ENCODE measurements at places on chromosomes 6 and 20.

- no peak for DNase-seq
Observed at GRCh38 chr6:163169521-163169920, 245.0 kb upstream of the QKI start.

DNA sequence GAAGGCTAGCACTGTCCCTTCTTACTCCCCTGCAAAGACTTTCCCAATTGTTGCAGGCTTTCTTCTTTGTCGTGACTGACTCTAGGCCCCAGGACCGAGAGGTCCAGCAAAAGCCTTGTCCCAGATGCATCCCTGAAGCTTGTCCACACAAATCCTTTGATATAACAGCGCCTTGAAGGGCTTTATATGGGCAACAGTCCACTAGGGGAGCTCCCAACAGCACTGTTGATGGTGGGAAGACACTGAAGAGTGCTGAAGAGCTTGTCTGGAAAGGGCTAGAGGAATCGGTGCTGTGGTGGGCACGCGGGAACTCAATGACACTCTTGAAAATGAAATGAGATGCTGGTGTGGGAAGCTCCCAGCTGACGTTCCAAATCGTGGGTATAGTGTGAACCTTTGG is 316.1 kb upstream of the CDH4 start:
- DNase-seq = no peak

GRCh38 chr6:136304410-136304809 is 14.8 kb upstream of the BCLAF1 start:
- DNase-seq = no peak

- no peak for DNase-seq
Observed at GRCh38 chr6:107806691-107807090, 17.4 kb downstream of the SCML4 start.

DNA sequence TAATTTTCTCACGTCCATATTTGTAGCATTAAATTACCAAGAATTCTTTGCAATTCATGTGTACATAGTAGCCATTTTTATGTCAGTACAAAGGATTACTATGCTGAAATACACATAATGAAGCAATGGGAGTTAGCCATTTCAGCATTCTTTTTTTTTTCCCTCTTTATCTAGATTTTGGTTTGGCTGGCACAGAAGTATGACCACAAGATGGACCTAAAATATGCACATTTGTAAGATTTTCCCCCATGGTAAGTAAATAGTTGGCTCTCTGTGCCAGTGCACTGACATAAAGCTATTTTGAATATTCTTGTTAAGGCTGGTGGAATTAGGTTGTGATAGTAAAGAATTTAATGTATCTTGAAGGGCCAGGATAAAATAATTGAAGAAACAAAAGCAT is 486.1 kb upstream of the BTBD3 start:
- DNase-seq = no peak

DNA sequence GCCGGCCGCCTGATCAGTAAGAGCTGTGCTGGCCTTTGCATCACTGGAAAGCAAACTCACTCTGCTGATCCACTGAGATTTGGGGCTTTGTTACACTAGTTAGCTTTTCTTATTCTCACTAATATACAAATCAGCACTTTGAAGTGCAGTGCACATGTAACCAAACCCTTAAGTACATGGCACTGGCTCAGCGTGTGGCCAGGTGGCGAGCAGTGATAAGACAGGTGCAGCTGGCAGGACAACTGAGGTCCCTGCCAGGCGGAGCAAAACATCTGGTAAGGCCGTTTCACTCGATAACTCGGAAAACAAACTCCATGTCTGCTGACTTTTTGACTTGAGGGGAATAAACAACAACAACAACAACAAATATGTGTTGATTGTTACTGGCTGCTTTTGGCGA is 11.0 kb downstream of the GFRA4 start:
- no peak for DNase-seq

DNA sequence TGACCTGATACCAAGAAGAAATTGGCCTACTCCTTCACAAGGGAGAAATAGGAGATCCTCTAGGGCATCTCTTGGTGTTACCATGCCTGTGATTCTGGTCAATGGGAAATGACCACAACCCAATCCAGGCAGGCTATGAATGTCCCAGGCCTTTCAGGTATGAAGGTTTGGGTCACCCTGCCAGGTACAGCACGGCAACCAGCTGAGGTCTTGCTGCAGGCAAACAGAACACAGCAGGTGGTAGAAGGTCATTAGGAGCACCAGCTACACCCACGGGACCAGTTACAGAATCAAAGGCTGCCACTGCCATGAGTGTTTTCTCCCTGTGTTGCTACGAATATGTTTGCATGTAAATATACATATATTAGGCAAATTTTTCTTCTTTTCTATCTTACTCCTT is 202.3 kb downstream of the ERMARD start:
- no peak for DNase-seq

DNA sequence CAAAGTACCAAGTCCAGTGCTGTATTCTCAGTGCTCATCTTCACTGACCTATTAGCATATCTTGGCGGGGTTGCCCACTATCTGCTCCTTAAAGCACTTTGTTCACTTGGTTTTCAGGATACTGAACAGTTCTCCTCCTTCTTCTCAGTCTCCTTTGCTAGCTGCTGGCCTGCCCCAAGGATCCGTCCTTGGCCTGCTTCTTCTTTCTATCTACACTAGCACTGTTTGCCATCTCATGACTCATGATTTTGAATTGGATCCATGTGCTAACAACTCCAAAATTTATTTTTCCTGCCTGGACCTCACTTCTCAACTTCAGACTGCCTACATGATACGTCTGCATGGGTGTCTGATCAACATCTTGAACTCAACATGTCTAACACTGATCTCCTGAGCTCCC is 15.5 kb downstream of the TPD52L1 start:
- no peak for DNase-seq

GRCh38 chr20:56778765-56779195 is 149.7 kb downstream of the TFAP2C start:
- no peak for DNase-seq

DNA sequence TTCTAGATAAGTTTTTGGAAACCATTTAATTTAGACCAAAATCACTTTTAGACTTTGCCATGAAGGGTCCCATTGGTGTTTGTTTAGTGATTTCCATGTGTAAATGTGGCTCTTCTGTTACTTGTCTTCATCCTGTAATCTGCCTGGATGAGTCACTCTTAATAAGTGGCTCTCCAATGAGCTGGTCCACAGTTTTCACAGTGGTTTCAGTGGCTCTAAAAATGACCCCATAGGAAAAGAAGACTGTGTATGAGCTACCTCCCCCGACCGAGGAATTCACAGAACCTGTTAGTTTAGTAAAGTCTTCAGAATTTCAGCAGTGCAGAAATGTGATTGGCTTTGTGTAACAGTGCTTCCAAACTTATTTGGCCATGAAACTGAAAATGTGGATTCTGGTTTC is 492.0 kb upstream of the MARCKS start:
- DNase-seq = no peak

GRCh38 chr20:16360668-16361067 is 212.6 kb downstream of the KIF16B start:
- DNase-seq = no peak

GRCh38 chr20:20436689-20437088 is 68.8 kb downstream of the INSM1 start:
- no peak for DNase-seq

DNA sequence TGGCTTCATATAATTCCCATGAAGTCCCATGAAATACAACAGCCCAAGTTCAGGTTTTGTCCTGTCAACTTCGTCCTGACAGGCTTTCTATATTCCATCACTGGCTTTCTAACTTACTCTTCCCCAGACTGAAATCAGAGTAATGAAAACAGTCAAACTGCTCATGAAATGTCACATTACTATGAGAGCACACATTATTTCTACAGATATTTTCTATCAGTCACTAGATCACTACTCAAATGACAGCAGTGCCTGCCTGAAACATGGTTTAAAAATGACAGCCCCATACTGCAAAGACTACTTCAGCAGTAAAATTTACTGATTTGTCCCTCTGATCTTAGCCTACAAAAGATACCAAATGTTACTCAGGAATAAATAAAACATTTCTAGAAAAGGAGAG is 442.9 kb upstream of the SOX4 start:
- DNase-seq = no peak

DNA sequence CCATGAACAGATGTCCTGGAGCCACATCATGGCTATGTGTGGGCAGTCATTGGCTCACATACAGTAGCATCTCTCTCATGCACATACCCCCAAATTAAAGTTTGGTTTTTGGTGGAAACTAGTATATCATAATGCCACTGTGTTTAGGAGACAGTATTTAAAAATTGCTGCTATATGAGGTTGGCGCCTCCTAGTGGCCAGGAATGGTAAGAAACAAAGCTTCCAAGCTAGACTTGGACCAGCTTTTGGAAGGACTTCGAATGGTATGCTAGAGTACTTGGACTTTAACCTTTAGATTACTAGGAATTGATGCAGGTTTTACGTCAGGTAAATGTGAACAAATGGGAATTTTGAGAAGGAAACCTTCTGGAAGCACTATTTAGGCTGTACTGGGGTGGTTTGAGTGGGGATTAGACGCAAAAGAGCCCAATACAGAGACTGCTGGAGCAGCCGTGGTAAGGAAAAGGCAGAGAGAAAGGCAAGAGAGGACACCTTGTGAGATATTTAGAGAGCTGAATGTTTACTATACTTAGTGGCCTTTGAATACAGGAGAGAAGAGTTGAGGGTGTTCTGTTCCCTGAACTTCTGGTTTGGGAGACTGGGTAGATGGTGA is 23.8 kb downstream of the PRSS35 start:
- peak; percentile 19 for DNase-seq

GRCh38 chr6:159085396-159085895 is 40.7 kb upstream of the TAGAP start:
- DNase-seq = no peak

DNA sequence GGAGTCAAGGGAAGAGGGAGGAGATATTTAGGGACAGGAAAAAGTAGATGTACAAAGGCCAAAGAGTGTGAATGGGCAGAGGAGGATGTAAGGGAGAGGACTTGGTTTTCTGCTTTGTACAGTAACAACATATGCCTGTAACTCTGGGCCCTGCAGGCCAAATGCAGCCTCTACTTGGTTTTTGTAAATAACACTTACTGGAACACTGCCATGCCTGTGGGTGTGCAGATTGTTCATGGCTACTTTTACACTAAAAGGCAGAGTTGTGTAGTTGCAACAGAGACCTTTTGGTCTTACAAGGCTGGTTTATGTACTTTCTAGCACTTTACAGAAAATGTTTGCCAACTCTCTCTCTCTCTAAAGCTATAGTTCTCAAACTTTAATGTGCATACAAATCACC is 157.1 kb downstream of the PHACTR1 start:
- no peak for DNase-seq

- no peak for DNase-seq
Observed at GRCh38 chr20:57250607-57251343, 15.7 kb downstream of the BMP7 start.

DNA sequence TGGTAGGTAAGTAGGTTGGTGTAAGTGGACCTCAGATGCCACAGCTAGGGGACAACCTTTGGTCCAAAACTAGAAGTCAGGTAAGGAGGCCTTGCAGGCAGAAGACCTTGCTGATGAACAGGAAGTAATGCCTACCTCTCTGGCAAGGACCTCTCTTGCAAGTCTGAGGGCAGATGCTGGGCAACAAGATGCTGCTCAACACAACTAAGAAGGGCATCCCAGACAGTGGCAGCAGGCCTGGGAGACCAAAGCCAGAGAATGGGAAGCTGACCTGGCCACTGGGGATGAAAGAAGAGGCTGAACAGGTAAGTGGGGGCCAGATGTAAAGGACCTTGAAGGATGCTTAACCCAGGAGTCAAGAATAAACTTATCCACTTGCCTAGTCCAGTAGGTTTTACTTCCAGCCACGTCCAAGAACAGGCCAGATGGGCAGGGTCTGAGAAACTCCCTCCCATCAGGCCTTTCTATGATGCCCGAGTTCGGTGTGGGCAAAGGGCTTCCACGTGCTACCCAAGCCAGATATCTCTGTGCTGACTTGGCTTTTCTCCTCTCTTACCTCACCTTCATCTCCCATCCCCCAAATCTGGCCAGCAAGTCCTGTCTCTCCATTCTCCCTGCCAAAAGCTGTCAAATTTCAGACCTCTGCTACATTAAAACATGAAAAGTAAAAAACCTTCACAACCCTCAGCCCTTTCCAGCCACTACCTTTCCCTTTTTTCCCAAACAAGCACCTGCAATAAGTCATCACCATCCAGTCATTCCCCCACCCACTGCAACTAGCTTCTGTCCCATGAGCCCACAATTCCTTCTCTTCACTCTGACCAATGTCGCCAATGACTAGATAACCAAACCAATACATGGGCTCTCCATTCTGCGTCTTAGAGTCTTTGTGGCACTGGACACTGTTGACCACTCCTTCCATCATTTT is 11.5 kb upstream of the PLCG1 start:
- no peak for DNase-seq

GRCh38 chr6:111201764-111202163 is 114.5 kb downstream of the SLC16A10 start:
- no peak for DNase-seq

GRCh38 chr6:82216549-82216948 is 31.0 kb downstream of the IBTK start:
- no peak for DNase-seq

DNA sequence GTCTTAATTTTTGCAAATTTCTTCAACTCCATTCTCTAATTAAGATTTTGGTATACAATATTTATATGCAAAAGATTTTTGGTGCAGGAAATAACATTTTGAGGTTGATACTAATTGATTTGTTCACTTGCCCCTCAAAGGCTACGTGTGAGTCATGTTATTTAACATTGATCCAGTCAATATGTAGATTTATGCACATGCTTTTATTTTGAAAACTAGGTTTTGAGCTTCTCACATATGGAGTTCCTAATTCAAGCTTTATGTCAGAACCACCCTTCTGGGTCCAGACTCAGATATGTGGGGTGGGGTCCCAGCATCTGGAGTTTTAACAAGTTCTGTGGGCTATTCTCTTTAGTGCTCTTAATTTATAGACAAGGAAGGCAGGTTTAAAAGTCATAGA is 13.8 kb downstream of the UTRN start:
- DNase-seq = no peak

DNA sequence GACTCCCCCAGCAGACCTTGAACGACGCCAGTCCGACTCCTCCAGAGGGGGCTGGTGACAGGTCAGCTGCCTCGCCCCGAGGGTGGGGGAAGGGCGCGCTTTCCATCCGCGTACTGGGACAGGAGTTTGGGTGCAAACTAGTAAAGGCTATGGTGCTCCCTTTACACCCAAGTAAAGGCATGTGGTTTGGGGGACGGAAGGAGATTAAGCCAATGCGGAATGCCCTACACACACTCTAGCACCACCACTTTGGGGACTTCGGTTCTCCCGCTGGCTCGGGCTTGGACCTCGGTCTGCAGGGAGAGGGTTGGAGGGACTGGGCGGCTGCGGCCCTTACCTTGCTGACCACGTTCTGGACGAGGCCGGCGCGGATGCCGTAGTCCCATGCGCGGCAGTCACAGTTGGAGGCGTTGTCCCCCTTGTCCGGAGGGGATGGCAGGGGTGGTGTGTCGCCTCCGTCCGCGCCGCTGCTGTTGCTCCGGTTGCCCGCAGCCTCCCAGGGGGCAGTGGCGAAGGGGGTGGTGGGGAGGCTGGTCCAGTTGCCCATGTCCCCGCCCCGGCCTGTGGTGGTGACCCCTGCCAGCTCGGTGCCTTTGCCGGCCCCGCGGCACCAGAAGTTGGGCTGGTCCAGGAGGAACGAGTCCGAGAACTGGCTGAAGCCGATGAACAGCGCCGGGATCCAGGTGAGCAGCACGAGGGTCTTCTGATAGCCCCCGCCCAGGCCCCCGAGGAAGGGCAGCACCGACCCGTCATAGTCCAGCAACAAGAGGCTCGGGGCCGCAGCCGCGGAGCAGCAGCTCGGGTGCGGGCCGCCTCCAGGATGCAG is 1.1 kb downstream of the SLC22A23 start:
- DNase-seq = no peak
